LHCN-M2 (cell line): ENCODE measurements at places on chromosomes 2 and 18.

DNA sequence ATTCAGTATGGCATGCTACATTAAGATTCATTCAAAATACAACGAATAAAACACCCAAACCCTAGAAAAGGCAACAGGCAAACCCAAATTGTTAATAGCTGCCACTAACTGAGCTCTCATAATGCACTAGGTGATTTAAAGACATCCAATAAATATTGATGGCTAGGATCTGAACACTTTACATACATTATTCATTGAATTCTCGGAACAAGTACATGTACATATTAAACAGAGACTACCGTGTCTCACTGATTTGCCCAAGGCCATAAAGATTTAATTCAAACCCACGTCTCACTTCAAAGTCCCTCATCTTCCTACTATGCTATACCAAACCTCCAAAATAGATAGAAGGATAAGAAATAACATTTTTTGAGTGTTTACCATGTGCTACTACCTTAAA, 42.1 kb downstream of the THOC1 start:
- DNase-seq, result no peak

DNA sequence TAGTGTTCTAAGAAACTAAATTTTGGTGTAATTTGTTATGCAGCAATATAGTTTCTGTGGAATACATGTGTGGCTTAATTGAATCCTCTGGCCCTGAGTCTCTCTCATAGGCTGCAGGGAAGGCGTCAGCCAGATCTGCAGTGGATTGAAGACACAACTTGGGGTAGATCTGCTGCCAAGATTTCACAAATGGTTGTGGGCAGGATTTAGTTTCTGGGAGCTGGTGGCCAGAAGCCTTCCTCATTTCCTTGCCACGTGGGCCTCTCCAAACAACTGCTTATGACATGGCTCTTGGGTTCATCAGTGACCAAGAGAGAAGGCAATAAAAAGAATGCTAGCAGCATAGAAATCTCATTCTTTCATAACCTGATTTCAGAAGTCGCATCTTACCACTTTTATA, 28.2 kb downstream of the CCDC102B start:
- peak; percentile 19 for DNase-seq

DNA sequence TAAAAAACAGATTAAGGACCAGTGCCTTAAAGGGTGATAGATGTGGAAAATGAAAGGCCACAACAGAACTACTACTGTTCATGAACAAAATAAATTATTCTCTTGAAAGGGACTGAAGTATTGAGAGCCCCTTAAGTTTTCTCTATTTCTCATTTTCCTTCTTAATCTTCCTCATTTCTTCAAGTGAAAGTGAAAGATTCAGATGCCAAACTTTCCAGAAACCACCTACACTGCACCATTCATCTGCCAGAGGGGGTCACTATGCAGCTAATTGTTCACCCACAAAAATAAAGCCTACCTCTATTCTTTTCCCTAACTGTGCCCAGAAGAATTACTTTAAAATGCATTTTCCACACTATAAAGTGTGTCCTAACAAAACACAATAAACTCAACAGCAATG, 140.1 kb downstream of the NR4A2 start:
- peak; percentile 6 for DNase-seq

GRCh38 chr2:133624551-133624950, 56.3 kb upstream of the NCKAP5 start:
- DNase-seq, result no peak

GRCh38 chr2:239532859-239533258, 132.0 kb upstream of the HDAC4 start:
- no peak for DNase-seq
